ENCODE measurements at places on chromosomes 2 and 18.

GRCh38 chr2:69272803-69273471 lies 114.1 kb downstream of the GFPT1 start:
- no peak for DNase-seq

- no peak for DNase-seq
Measured at GRCh38 chr2:84285056-84285747, 173.9 kb downstream of the SUCLG1 start.

GRCh38 chr2:31238126-31238905 lies 4.4 kb downstream of the EHD3 start:
- no peak for DNase-seq

- no peak for DNase-seq
Measured at GRCh38 chr18:74196220-74197119, 48.1 kb downstream of the TIMM21 start.

- no peak for DNase-seq
Measured at GRCh38 chr2:229947544-229947943, 25.2 kb downstream of the FBXO36 start.

GRCh38 chr2:200367155-200367554 lies 60.7 kb downstream of the SPATS2L start:
- DNase-seq = no peak

DNA sequence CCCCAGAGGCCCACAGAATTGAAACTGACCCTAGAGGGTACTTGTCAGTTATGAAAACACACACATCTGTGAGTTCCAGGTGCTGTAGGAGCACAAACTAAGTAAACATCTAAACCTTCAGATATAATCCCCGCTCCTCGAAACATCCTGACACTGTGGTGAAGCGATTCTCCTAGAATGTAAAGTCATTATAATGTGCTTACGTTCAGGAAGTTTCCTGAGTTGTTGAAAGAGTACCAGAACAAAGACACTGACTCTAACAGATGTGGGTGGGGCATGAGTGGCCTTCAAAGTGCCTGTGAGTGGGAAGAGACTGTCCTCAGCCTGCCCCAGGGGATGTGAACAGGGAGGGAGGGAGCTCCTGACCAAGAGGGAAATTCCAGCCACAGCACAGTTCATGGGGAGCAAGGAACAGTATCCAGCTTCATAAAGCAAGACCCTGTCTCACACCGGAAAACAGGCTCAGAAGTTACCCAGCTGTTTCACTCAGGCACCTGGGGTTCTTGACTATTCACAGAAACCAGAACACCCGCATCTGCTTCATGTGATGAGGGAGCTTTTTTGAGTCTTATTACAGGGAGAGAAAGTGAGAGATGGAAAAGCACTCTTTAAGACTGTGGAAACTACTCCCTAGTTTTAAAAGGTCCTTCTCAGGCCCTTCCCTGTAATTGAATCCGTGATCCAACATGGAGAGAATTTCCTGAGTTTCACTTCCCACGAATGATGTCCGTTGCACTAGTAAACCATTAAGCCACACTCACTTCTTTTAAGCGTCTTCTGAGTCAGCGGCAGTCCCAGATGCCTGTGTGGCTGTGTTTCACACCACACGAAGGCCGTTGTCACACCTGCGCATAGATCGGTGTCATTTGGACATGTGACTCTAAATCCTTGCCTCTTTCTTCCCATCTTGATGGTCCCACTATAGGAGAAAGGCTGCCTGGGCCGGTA lies 88.6 kb upstream of the EML6 start:
- DNase-seq = no peak

GRCh38 chr2:8848328-8849100 lies 11.1 kb upstream of the KIDINS220 start:
- no peak for DNase-seq

DNA sequence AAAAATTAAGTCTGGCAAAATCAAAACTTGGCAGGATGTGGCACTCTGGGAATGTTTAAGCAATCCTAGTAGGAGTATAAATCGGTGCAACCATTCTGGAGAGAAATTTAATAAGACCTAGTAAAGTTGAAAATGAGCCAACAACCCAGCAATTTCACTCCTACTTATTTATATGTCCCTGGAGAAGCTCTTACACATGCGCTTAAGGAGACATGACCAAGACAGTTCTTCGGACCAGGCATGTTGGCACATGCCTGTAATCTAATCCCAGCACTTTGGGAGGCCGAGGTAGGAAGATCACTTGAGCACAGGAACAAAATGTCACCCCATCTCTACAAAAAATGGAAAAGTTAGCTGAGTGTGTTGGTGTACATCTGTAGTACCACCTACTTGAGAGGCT lies 374.6 kb upstream of the LYPD1 start:
- DNase-seq = no peak

DNA sequence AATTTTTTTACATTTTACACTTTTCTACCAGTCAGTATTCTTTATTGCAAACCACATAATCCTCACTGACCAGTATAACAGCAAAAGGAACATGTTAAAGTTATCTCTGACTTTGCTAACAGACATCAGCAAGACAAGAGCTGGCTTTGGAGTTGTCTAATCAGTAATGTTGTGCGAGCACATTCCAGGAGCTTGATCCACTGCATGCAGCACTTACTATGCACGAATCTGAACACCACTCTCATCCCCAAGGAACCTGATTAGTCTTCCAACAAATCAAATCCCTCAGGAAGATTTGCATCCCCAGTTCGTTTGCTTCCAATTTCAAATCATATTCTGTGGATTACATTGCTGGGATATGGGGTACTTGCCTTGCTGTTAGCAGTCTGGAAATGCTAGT lies 269.3 kb upstream of the EPC2 start:
- no peak for DNase-seq

DNA sequence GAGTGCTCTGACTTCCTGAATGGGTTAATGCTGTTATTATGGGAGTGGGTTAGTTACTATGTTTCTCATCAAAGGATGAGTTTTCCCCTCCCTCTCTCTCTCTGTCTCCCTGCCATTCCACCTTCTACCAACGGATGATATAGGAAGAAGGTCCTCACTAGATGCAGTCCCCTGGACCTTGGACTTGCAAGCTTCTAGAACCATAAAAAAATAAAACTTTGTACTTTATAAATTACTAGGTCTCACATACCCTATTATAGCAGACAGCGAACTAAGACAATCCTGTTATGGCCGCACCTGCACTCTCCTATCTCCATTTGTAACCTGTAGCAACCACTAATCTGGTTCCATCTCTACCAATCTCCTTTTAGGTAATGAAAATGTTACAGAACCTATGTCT lies 564.9 kb downstream of the CNTNAP5 start:
- no peak for DNase-seq

- DNase-seq = no peak
Measured at GRCh38 chr18:41828137-41828536, 126.9 kb upstream of the PIK3C3 start.

GRCh38 chr2:111994042-111994441 lies 61.0 kb upstream of the TMEM87B start:
- DNase-seq = no peak

GRCh38 chr2:75516378-75517360 lies 44.1 kb downstream of the EVA1A start:
- no peak for DNase-seq

Measured in stimulated activated CD4-positive, alpha-beta T cell treated with anti-CD3 and anti-CD28 coated beads, Interleukin-15, amount 100 ng/mL, for 1 hour (primary cell).